Activated naive CD4-positive, alpha-beta T cell treated with anti-CD3 and anti-CD28 coated beads for 36 hours (primary cell): ENCODE measurements at places on chromosomes 1 and 21.

DNA sequence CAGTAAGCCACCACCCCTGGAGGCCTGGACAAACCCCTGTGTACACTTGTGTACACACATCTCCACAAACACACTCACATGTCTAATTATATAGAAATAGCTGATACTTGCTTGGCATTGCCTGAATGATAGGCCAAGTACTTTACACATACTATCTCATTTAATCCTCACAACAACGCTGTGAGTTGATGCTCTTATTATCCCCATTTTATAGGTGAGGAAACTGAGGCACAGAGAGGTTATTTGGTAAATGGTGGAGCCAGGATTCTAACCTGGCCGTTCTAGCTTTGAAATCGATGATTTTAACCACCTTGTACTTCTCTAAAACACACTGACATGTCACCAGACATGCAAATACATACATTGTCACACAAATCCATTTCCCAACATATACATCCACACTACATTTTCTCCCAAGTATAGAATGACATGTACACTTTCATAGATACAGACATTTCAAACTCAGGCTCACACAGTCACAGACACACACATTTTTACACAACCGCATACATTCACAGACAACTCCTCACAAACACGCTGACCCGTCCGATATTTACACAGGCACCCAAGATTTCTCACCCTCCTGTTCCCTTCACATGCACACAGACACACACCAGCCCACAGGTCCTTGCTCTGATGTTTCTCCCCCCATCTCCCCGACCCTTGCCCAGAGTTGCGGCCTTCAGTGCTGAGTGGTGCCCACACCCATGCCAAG lies 3.2 kb downstream of the ARHGEF19 start:
- no peak for DNase-seq

GRCh38 chr1:41582351-41582750 lies 97.9 kb upstream of the EDN2 start:
- no peak for DNase-seq

GRCh38 chr1:27862671-27863537 lies 9.4 kb upstream of the THEMIS2 start:
- DNase-seq = peak; percentile 31

DNA sequence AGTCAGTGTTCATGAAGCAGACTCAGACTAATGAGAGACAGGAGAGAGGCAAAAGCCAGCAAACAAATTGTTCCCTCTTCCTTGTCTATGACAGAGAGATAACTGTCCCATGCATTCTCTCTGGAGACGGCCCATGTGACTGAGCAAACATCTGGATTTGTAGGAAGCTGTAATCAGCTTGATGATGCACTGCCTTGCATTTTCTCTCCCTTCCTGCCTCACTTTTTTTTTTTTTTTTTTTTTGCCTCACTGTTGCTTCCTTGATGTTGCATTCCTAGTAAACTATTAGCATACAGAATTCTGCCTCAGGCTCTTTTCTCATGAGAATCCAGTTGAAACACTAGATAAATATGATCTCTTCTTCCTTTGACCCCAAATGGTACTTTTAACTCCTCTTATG lies 134.5 kb downstream of the HHIPL2 start:
- DNase-seq = no peak

DNA sequence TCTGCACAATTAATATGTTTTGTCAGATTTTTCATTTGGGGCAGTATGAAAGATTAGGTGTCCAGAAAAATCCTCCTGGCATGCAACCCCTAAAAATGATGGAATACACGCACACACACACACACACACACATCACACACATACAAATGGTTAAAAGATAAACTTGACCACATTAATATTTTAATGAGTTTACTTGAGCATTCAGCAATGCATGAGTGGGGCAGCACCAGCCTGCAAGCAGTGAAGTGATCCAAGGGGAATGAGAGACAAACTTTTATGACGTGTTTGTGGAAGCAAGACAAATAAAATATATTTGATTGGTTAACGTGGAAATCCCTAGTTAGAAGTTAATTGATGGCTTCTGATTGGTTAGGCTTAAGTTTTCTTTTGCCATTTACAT lies 29.1 kb upstream of the SOAT1 start:
- DNase-seq = no peak

DNA sequence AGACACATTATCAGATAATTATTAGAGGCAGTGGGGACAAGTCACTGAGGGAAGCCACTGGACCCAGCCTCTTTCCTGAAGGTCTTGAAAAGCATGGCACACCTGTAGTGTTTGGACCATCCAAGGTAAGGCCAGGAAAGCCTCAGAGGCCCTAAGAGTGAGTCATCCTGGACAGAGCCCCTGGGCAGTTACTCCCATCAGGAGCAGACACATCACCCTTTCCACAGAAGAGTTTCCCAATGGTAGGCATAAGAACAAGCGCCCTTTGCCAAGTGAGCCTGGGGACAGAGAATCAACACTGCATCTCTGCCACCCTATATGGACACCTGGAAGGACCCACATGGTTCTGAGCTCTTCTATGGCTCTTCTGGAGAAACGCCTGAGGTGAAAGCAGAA lies 136.0 kb downstream of the PLXNA2 start:
- no peak for DNase-seq

DNA sequence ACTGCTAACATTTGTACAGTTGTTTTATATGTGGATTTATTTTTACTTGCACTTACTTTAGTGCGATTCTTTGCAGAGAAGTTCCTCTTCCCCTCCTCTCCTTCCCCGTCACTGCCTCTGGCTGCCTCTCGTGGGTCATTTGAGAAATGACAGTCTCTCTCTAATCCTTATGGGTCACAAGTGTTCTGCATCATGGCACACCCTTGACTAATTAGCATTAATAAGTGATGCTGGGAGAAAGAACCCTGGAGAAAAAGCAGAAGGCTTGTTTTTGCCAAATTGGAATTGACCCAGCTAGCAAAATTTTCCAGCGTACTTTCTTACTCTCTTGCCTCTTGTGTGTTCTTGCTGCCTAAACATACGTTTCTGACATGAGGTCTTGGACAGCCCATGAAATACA lies 301.2 kb downstream of the DUSP10 start:
- no peak for DNase-seq

DNA sequence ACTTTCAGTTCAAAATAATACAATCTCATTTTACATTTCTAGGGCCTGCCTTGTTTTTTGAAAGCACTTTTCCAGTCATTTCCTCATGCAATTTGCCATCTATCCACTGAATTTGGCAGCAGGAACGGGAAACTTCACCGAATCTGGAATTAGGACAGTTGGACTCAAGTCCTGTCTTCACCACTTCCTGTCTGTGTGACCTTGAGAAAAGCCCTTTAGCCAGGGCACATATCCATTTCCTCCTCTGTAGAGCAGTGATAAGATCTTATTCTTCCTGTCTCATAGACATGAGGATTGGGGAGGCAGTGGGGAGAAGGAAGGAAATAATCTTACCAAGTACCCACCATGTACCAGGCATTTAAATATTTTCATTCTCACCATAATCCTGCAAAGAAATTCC lies 12.0 kb downstream of the VAV3 start:
- DNase-seq = no peak

DNA sequence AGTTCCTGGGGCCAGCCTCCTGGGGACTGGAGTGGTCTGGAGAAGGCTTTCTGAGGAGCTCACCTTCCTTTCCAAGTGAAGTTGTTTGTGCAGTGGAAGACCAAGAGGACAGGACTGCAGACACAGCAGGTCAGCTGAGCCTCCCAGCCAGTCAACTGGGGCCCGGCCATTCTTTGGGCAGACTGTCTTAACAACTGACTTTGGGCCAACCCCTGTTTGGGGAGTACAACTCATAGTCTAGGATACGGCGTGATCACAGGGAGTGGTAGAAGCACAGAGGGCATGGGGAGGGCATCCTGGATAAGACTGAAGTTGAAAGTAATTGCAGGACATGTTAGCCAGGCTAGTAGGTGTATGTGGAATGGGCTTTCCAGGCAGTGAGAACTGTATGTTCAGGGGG lies 50.3 kb downstream of the PGM1 start:
- no peak for DNase-seq

DNA sequence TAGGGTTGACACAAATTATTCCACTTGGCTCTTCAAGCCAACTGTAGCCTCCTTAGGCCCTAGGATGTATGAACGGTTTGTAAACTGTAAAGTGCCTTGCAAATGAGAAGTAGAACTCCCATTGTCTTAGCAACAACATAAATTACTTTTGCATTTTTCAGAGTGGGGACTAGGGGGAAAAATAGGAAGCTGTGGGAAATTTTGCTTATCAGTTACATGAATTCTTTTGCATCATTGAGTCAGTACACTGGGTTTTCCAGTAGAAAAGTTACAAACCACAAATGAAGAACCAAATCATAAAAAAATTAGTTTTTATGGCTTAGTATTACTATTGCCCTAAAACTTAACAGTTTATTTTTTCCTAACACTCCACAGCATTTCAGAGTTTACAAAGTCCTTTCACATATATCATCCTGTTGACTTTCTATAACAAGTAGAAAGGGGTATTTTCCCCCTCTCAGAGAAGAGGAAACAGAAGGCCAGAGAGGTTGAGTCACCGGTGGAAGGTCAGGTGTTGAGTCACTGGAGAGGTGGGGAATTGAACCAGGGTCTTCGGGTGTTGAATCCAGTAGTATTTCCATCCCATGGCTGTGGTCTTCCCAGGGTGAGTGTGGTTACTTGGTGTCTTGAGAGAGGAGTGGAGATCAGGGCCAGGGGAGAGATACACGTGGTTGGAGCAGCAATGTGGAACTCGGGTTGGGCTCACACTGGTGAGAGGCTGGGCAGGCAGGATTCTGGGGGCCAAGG lies 71.9 kb upstream of the USP24 start:
- DNase-seq = peak; percentile 60

DNA sequence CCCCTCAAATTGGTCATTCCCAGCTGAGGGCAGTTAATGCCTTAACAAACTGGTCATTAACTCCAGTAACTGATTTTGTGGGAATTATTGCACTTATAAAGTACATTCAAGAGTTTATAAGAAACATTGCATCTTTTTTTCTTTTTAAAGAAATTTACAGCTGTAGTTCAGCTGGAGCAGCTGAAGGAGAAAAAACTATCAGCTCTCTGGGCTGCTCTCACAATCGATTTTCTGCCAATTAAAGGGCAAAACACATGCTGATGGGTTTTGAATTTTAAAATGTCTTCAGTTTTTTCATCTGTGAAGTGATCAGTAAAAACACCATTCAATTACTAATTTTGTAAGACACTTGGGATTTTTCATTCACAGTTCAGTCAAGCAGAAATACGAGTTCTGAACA lies 74.7 kb downstream of the KIFAP3 start:
- no peak for DNase-seq

GRCh38 chr21:38743772-38744529 lies 61.8 kb upstream of the ETS2 start:
- no peak for DNase-seq

- no peak for DNase-seq
These were observed 28.9 kb downstream of the VANGL1 start for GRCh38 chr1:115670476-115671175.

DNA sequence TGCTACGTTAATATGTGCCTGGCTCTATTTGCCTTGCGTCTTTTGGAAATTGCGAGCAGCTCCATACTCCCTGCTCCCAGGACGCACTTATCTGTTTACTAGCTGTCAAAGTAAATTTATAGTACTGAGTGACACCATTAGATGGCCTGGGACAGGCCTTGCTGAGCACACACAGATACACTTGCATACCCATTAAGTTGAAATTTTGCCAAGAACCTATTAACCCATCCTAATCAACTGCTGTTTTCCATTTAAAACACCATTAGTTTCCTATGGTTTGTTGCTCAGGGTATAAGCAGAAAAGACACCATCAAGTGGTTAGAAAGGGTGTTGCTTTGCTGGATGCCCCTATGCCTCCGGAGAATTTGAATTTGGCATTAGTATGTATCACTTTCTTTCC lies 187.3 kb downstream of the SLC44A5 start:
- DNase-seq = no peak

- DNase-seq = no peak
These were observed 27.6 kb downstream of the NUP133 start for GRCh38 chr1:229480495-229480894.

DNA sequence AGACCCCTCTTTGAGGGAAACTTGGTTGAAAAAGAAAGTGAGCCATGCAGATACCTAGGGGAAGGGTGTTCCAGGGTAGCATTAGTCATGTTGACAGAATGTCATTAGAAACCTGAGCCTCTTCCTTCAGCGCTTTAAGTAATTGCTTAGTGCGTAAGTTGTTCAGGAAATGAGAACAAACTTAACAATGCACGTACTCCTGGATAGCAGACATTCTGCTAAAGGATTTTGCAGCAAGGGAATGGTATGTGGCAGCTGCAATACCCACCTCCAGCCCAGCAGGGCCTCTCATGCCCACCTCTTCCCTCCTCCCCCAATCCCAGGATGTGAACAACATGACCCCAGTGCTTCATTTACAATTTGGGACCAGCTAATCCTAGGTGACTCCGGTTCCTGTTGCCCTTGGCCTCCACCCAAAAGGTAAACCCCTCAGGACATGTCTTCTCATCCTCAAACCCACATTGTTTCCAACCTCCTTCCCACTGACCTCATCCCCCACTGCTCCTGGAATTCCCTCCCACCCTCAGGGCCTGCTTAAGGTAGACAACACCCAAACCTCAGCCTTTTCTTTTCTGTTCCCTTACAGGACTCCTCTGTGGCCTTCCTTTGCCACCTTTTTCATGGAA lies 98.0 kb upstream of the BCAR3 start:
- DNase-seq = no peak

GRCh38 chr1:6507461-6507911 lies 16.0 kb upstream of the PLEKHG5 start:
- no peak for DNase-seq

GRCh38 chr1:184297244-184297750 lies 89.5 kb upstream of the C1orf21 start:
- no peak for DNase-seq

DNA sequence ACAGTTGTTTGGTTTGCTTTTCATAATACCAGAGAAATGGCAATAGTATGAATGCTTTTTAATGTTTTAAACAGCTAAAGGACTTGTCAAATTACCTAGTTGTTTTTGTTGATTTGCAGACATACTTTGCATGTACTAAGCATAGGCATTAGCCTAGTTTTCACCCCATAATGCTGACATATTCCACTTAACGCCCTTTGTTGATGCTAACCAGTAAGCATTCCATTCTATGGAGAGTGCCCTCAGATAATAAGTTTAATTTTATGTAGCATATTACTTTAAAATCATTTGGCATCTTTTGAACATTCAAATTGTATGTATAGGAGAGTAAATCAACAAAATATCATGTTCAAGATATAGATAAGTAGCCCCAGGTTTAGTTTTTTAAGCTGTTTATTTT lies 32.5 kb downstream of the RGS21 start:
- DNase-seq = no peak

- no peak for DNase-seq
These were observed 27.4 kb upstream of the UHMK1 start for GRCh38 chr1:162470216-162470615.

- DNase-seq = no peak
These were observed 1667.8 kb downstream of the KCNT2 start for GRCh38 chr1:194940336-194941030.

DNA sequence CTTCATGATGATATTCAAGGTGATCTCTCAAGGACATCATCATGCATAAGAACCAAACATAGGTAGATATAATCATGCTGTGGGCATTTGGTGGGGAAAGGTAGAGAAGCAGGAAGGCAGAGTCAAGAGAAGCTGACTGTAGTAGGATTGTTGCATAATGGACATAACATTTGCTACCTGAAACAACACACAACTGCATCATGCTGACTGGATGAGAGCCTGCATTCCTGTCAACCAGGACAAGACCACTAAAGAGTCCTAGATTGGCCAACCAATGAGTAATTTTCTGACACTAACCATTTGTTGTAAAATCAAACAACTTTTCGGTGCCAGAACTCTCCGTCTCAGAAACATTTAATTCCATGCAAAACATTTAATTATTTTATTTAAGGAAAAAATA lies 377.2 kb downstream of the PLPP3 start:
- no peak for DNase-seq
